ENCODE measurements at places on chromosomes 7 and 10.

- H3K4me3 ChIP-seq: no peak overlapping the region
- H3K27ac ChIP-seq: no peak overlapping the region
- no peaks in the 10 kb centered on the region for H3K27me3 ChIP-seq
- no peak for DNase-seq
- H3K36me3 ChIP-seq: peaks cover 17% of the 10 kb centered on the region
These were observed 29.6 kb upstream of the ZC3HAV1 start for GRCh38 chr7:139139150-139139549.

DNA sequence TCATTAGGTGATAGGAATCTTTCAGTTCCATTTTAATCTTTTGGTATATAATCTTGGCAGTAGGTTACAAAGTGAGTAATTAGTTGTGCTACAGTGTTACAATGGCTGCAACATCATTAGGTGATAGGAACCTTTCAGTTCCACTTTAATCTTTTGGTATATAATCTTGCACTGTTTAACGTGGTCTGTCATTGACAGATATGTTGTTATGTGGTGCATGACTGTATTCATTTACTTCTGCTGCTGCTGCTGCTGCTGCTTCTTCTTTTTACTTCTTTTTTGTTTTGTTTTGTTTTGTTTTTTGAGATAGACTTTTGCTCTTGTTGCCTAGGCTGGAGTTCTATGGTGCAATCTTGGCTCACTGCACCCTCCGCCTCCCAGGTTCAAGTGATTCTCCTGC lies 28.6 kb downstream of the ST7 start:
- no peak overlapping the region for H3K27ac ChIP-seq
- no peaks in the 10 kb centered on the region for H3K27me3 ChIP-seq
- H3K36me3 ChIP-seq: no peaks in the 10 kb centered on the region
- DNase-seq: no peak

GRCh38 chr7:149285603-149286002 lies 23.6 kb downstream of the ZNF783 start:
- H3K27me3 ChIP-seq: no peaks in the 10 kb centered on the region
- DNase-seq: no peak
- peaks cover 10% of the 10 kb centered on the region for H3K36me3 ChIP-seq
- peaks cover 11% of the 10 kb centered on the region for H3K4me1 ChIP-seq
- H3K4me3 ChIP-seq: peak overlapping the region; percentile 64

GRCh38 chr7:43643846-43644245 lies 60.9 kb downstream of the STK17A start:
- no peak overlapping the region for H3K4me3 ChIP-seq
- no peaks in the 10 kb centered on the region for H3K36me3 ChIP-seq
- peaks cover 47% of the 10 kb centered on the region for H3K4me1 ChIP-seq
- H3K27ac ChIP-seq: no peak overlapping the region
- no peak for DNase-seq

DNA sequence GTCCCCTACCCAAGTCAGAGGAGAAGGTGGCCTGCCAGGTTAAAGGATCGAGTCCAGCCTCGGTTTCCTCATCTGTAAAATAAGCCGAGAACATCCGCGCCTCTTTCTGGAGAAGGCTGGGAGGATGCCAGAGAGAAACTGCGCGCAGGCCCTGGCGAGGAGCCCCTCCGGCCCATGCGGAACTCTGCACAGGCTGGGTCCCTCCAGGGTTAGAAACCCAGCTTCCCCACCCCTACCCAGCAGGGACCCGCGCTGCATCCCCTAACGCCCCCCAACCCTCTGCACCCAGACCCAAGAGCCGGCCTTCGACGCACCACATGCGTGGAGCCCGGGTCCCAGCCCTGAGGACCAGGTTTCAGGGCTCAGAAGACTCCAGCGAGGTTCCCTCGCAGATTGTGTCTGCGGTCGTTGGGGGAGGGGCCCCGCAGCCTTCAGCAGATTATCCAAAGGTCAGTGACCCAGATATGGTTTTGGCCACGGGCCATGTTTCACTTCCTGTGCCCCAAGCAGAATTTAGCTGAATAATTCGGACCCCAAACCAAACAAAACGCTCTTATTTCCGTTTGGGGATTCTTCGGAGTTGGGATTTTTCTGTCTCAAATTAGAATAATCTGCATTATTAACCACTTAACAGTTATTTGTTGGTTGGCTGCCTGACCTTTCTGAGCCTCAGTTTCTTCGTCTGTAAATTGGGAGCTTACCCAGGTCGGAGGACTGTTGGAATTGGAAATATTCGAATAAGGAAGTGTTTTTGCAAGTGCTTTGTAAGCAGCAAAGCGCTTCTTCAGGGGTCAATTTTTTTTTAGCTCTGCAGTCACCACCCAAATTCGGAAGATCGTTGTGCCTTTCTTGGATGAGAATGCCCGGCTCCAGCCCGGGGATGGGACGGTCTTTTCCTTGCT lies 167.7 kb downstream of the UBE2H start:
- H3K4me3 ChIP-seq: no peak overlapping the region
- H3K27me3 ChIP-seq: peaks cover 59% of the 10 kb centered on the region
- peaks cover 60% of the 10 kb centered on the region for H3K4me1 ChIP-seq
- H3K36me3 ChIP-seq: no peaks in the 10 kb centered on the region
- H3K27ac ChIP-seq: no peak overlapping the region

- peak overlapping the region; percentile 88 for H3K27ac ChIP-seq
- H3K36me3 ChIP-seq: no peaks in the 10 kb centered on the region
- H3K27me3 ChIP-seq: peaks cover 19% of the 10 kb centered on the region
- peaks cover 49% of the 10 kb centered on the region for H3K4me1 ChIP-seq
- H3K4me3 ChIP-seq: no peak overlapping the region
- no peak for DNase-seq
These were observed 13.5 kb downstream of the CRYGN start for GRCh38 chr7:151426441-151426903.

DNA sequence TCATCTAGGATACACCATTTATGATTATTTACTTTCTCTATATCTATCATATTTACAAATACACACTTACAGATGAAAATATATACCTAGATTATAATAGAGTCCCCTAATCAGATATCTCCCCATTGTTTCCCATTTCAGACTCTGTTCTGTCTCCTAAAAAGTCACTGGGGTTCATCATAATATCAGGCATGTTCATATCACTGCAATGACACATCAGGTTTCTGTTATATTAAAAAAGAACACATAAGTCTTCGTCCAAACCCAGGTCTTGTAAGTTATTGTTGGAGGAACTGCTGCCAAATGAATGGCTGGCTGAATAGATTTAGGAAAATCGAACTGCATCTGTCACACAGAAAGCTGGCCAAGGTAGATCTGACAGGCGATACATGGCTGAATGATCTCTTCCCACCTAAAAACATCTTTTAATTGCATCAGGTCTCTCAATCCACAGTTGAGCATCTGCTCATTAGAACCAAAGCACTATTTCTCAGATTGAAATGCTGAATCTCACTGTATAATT lies 178.7 kb downstream of the CACNA2D1 start:
- no peak overlapping the region for H3K4me3 ChIP-seq
- no peak overlapping the region for H3K27ac ChIP-seq
- H3K27me3 ChIP-seq: no peaks in the 10 kb centered on the region
- DNase-seq: no peak
- no peaks in the 10 kb centered on the region for H3K36me3 ChIP-seq

DNA sequence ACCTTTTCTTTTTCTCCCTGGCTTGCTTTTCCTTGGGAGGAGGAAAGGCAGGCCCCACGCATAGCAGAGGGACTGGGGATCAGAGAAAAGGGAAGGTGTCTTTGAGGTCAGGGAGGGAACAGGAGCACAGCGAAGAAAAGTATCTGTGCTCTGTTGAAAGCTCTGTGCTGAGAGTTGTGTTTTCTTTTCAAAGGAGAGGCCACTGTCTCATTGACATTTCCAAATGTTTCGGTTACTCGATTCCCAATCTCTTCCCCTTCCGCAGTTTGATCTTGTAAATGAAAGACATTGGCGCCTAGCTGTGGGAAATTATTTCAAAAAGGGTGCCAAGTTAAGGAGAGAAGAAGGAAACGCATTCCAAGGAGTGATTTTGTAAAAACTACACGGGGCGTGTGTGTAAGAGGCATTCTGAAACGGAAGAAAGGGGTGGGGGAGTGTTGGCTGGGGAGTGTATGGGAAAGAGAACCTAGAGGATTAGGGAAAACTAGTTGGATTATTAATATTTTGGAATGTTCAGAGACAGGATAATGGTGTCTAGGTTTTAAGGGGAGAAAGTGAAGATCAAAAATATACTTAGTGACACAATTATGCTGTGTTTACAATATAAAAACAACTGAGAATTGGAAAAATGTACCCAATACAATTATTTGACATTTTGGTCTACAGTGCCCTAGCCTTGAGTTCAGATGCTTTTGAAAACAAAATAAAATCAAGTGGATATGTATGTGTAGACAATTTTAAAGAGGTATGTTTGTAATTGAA lies 708 bp downstream of the KLHDC10 start:
- H3K4me1 ChIP-seq: peaks cover 14% of the 10 kb centered on the region
- DNase-seq: no peak
- H3K27ac ChIP-seq: peak overlapping the region; percentile 95
- no peaks in the 10 kb centered on the region for H3K27me3 ChIP-seq
- peak overlapping the region; percentile 100 for H3K4me3 ChIP-seq

DNA sequence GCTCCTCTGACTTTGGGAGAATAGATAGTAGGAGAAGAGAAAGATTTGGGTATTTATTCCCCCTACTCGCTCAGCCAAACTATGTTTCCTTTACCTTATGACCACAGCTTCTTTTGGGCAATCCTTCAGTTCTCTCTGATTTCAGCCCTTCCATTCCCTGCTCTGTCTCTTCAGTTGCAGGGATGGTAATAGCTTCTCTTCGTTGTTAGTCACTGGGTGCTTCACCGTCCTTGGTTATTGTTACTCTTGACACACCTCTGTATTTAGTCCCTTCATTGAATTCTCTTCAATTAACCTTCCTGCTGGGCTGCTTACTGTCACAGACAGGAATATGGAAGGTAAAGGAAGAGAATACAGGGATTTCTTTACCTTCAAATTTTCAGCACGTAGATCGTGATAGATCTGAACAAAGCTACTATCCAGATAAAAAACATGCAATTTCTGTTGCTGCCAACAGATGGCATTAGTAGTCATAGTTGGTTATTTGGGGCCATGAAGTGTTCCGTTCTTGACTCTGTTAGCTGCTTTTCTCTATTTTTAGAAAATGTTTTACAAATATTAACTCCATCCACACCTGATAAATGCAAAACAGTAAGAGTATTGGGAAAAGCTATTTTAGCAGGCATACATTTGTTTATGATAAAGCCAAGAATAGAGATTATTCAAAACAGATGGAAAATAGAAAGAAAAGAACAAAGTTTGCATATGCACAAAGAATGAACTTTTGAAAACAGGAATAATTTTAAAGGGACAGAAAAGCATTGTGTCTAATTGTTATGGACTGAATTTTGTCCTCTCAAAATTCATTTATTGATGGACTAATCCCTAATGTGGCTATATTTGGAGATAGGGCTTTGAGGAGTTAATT lies 14.0 kb upstream of the PTTG1IP2 start:
- H3K27me3 ChIP-seq: no peaks in the 10 kb centered on the region
- H3K36me3 ChIP-seq: no peaks in the 10 kb centered on the region
- DNase-seq: no peak
- H3K27ac ChIP-seq: no peak overlapping the region

Data from esophagus squamous epithelium (tissue), 5 donors.